ENCODE measurements at places on chromosomes 12 and 14.

DNA sequence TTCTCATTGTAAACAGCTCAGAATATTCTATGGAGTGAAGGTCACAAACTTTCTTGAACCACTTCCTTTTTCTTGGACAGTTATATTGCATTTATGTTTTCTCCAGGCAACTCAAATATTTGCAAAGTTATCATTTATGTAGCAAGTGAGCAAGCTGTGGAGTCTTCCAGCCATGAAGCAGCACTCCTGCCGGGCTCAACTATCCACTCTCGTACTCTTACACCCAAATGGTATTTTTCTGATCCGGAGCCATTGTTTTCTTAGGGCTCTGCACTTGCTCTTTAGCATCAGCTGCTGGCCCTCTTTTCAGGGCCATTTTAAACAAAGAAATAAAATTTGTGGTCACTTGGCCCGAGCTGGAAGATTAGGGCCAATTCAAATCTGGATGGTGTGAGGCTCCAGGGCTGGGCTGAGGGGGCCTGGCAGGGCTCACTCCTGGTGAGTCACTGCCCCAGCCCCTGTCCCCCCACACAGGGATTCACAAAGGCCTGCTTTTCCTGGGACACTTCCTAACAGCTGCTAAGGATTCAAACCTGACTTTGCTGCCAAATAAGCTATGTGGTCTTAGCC, 19.7 kb downstream of the SYNE3 start:
- no peak for DNase-seq

GRCh38 chr12:76247992-76248391, 100.2 kb downstream of the BBS10 start:
- no peak for DNase-seq

DNA sequence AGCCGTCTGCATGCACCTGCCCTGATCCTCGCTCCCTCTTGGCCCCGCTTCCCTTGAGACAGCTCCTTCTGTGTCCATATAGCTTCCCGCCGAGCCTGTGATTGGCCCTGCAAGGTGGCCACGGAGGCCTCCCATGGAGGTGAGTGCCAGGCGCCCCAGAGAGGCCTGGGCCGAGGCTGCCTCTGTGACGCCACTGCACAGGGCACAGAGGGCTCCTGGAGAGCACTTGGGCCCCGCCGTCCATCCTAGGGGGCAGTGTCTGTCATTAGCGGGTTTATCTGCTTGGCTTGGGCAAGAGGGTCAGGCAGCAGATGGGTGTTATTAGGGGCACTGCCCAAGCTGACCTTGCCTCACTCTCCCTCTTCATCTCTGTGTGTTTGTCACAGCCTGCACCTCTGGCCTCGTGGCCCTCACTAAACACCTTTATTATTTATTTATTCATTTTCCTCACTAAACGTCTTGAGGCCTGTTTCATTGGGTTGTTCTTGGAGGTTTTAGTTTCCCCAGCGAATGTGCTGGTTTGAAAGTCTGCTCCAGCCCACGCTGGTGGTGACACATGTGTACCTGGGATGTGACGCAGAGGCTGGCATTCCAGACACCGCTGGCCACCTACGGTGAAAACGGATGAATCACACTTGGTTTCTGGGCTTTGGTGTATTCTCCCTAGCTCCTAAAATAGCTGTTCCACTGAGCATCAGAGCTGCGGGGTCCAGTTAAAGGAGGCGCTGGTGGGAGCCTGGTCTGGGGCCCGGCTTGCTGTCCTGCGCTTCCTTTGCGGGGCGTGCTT, 5.9 kb downstream of the ZFYVE21 start:
- no peak for DNase-seq

DNA sequence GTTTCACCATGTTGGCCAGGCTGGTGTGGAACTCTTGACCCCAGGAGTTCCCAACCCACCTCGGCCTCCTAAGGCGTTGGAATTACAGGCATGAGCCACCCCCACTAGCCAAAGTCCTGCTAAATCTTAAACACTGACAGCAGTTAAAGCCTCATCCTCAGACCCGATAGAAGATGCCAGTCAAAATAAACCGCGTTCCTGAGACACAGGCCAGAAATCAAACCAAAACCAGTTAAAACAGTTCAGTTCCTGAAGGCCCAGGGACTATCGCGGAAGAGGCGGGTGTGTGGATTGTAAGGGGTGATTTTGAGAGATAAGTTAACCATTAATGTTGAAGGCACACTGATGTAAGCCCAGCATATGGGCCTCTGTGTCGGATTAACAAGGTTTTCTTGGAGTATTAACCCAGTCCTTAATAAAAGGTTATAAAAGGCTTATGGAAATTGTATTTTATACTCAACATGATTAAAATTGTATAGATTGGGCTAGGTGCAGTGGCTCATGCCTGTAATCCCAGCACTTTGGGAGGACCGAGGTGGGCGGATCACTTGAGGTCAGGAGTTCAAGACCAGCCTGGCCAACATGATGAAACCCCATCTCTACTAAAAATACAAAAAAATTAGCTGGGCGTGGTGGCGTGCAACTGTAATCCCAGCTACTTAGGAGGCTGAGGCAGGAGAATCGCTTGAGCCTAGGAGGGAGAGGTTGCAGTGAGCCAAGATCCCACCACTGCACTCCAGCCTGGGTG, 18.7 kb upstream of the CDCA4 start:
- DNase-seq, result no peak

DNA sequence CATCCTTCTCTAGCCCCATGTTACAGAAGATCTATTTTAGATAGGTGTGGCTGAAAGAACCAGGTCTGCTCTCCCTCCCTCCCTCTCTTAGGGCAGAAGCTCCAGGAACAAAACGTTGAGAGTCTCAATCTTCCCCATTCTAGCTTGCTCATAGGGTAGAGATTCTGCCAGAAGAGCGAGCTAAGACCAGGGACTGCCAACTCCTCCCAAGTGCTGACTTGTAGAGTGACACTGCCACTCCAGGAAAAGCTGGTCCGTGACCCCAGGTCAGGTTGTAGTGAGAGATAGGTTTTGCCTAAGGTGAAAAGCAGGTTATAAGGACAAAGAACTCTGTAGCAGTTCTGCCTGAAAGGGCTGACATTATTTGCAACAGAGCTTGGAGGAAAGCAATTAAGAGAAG, 73.4 kb downstream of the INSM2 start:
- DNase-seq, result no peak

DNA sequence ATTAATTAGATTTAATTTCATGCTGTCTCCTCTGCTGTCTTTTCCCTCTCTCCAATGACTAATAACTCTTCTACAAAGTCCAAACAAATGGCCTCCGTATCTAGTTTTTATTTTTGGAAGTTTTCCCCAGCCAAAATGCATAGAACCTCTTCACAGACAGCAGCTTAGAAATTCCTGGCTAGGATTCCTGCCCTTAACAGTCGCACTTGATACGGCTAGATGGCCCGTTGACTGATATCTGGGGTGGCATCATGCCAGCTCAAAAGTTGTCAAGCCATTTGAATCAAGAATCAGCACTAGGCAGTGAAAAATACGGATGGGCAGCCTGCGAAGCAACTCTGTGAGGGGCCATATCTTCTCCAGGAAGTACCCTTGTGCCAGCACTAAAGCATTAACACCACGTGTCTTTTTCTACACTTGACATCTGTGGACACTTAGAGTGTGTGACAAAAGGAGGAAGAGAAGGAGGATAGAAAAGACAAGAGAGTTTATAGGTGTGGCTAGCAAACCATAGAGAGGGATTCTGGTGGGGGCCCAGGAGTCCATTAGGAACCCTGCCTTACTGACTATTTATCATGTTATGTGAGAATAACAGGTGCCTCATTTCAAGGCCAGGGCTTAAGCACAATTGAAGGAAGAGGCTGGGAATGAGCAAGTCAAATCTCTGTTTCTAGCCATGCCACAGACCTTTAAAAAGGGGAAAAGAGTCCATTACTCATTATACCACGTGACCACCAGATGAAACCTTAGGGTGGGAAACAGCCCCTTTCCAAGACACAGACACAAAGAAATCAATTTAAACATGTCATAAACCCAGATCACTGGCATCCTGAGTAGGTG, 39.2 kb upstream of the KRR1 start:
- no peak for DNase-seq

- no peak for DNase-seq
These were observed 73.6 kb upstream of the DNM1L start for GRCh38 chr12:32605326-32606095.

- no peak for DNase-seq
These were observed 25.4 kb downstream of the TTC6 start for GRCh38 chr14:37620856-37621255.

Measured in stimulated activated CD4-positive, alpha-beta T cell treated with anti-CD3 and anti-CD28 coated beads, Interleukin-15, amount 100 ng/mL, for 1 hour (primary cell).